ENCODE measurements at places on chromosomes 6 and 20.

- DNase-seq = no peak
Measured at GRCh38 chr6:124888581-124889371, 73.5 kb upstream of the RNF217 start.

DNA sequence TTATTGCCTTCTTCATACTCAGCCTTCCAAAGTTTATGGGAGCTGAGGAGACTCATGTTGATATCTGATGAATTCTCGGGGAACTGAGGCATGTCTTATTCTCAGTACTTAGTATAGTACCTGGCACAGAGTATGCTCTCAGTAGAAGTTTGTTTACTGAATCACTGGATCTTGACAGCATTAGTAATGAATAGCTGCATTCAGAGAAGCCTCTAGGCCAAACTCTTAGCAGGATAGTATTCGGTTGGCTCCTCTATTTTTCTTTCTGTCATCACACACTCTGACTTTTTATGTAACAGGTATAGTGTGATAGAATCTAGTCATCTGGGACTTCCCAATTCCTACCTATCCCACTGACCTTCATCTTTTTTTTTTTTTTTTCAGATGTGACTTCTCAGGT, 566.4 kb upstream of the MAN1A1 start:
- DNase-seq = no peak

- no peak for DNase-seq
Measured at GRCh38 chr20:58682656-58683531, 9.7 kb upstream of the NPEPL1 start.

GRCh38 chr6:128487055-128487454, 33.3 kb downstream of the PTPRK start:
- no peak for DNase-seq

DNA sequence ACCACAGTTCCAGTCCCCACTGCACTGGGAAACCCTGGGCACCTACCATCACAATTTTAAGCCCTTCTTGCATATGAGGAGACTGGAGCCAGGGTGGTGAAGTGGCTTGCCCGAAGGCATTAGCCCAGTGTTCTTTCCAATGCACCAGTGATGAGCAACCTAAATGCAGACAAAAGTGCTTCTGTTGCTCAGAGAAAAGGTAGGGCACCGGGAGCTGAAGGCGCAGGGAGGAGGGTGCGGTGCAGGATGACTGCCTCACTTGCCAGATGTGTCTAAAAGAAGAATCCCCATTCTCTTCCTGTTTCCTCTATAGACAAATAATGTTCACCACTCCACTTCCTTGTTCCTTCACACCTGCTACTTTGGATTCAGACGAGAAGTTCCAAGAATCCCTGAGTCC, 86.5 kb downstream of the QRSL1 start:
- DNase-seq = no peak

DNA sequence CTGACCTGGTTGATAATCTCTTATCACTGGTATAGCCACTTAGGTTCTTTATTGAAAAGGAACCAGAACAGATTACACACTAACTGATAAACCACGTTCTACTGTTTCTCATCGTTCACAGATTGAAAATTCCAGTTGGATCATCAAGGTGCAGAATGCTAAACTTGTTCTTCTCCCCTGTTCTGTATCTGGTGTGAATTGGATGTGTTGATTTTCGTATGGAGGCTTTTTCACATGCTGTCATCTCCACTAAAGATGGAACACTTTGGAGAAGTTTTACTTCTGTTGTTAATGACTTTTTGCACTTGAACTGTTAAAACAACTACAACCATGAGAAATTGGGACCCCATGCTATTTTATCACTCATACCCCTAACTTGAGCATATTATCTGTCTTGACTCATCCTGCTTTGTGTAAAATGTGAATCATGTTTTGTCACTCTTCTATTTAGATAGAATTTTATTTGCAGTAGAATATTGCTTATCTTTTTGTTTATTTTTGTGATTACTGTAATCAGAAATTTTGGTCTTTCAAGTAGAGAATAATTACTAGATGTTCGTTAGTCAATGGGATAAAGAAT, 17.5 kb downstream of the VAPB start:
- DNase-seq = no peak

DNA sequence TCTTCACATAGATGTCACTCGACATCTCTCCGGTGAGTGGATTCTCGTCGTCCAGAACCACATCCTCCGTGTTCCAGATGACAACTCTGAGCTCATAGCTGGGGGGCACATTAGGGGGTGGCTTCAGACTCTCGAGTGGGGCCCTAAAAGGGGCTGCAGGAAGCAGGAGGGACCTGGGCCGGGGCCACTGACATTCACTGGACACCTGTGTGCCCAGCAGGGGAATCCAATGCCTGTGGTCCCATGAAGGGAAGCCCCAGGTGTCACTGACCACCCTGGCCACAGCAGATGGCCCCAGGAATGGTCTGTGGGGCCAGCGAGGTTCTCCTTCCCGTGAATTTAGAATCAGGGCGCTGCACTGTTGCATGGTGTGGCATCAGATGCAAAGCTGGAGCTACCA, 18.7 kb downstream of the ERGIC3 start:
- no peak for DNase-seq

All from stimulated activated naive CD4-positive, alpha-beta T cell (primary cell).